ENCODE measurements at places on chromosomes 1 and 21.

GRCh38 chr1:194568610-194569009 is 1382.2 kb upstream of the B3GALT2 start:
- DNase-seq = no peak

- no peak for DNase-seq
These were observed 85.2 kb downstream of the BEND5 start for GRCh38 chr1:48691429-48692001.

DNA sequence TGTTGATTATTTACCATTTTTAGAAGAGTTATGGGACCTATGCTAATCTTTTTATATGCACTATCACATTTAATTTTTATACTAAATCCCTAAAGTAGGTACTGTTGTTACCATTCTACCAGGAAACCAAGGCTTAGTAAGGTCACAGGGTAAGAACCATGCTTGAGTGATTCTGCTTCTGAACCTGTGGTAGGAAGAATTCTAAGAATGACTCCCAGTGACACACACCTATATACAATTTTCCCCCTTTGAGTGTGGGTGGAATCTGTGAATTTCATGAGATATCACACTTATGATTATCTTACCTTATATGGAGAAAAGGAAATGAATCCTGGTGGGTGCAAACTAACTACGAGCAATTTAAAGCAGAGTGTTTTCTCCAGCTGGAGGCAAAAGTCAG is 391.0 kb downstream of the USH2A start:
- DNase-seq = no peak

DNA sequence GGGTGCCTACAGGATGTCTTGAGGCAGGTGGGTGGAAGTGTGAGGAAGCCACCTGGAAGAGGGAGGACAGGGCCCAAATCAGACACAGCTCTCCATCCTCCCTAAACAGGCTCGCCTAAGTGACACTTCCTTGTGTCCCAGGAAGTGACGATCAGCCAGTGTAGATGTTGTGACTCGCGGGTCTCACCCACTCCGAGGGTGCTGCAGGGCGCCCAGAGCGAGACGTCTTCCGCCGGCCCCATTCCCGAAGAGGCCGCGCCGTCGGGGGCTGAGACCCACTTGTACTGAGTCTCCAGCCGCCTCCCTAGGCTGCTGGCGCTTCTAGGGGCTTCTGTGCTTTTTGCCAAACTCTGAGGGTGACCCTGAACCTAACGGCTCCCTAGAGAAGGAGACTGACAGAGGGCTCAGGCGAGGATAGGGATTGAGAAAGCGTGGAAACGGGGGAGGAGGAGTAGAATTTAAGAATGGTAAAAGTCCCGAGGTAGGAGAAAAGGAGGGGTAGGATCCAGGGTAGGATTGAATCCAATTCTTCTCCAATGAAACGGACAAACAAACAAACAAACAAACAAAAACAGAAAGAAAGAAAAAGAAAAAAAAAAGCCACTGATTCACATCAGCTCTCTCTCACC is 543 bp upstream of the MARK1 start:
- DNase-seq = no peak

GRCh38 chr1:228547464-228547792 is 60.2 kb downstream of the RNF187 start:
- DNase-seq = no peak

DNA sequence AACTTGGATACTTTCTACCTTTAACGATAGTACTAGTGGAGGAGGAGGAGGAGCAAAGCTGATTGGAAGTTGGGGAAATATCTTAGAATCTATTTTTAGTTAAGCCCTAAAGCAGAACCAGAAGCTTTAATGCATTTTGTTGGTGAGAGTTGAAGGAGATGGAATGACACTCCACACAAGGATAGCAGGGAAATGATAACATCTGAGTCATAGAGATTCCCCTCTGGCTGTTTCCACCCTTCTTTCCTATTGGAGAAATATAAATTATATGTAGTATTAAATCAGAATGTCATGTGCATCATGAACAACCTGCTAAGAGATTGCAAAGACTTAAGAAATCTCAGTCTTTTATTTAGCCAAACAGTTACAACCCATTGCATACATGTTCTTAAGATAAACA is 1357.7 kb downstream of the NCAM2 start:
- DNase-seq = no peak

GRCh38 chr1:38777464-38777957 is 82.1 kb downstream of the RRAGC start:
- DNase-seq = no peak

DNA sequence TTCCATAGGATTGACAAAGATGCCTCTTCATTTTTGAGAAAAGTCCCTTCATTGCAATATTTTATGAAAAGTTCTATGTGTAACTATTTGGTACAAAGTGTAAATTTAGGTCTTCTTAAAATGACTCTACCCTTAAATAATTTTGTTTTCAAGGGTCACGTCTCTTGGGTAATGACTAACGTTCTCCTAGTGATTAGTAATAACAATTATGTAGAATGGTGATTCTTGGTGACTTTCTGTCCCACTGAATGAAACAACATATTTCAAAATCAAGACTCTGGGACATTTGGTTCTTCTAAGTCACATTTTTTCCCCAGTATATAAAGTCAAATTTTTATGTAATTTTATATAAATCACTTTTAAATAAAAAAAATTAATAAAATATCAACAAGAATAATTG is 277.5 kb upstream of the ADAMTS5 start:
- no peak for DNase-seq

DNA sequence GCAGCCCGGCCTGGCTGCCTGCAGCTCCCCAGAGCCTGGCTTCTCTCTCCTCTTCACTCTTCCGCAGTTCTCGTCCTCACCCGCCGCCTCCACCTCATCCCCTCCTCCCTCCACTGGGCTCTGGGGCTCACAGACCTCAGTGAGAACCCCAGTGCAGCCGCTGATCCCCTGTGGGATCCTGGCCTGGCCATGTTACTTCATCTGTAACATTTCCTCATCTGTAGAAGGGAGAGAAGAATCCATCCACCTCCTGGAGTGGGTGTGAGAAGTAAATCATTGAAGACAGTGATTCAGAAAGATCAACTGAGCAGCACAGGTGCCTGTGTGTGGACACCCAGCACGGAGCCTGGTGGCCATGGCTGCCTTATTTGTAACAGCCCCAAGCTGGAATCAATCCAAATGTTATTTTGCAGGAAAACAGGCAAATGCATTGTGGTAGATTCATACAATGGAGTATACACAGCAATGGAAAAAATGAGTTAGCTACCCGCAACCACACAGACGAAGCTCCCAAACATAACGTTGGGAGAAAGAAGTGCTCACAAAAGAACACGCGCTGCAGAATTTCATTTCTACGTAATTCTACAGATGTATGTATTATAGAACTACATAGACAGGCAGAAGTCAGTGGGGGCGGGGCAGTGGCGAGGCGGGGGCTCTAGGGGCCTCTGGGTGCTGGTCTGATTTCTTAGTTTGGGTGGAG is 8.7 kb downstream of the LAPTM5 start:
- DNase-seq = no peak

DNA sequence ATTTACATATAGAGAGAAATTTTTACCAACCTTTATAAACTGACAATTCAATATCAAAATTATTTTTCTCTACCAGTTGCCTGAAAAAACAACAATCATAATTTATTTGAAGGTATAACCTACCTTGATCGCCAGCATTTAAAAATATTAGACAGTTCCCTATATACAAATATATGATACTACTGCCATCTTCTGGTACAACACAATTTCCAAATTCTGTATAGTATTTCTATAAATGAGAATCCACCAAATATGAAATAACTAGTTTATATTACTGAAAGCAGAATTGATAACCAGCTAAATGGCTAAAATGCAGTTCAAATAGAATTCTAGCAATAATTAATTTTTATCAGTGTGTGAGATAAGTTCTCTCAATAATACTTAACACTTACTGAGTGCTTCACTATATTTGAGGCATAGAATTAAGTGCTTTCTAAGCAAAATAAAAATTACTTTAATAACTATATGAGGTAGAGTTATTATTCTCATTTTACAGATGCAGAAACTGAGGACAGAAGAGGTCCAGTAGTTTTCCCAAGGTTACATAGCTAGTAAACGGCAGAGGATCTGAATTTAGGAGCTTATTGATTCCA is 75.6 kb downstream of the PIGK start:
- DNase-seq = no peak

DNA sequence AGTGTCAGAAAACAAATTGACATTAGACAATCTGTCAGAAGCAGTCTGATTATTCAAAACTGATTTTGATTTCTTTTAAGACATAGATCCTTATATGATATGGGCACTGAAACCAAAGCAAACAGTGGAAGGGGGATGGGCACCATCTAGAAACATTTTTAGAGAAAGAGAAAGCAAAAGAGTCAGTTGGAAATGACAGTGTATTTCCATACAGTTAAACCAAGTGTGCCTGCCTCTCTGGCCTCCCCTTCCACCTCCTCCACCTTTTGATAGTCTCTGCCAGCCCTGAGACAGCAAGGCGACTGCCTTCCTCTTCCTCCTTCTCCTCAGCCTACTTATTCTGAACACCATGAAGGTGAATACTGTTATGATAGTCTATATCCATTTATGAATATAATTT is 949.7 kb downstream of the AMY1C start:
- DNase-seq = no peak

GRCh38 chr1:234698686-234699085 is 88.7 kb upstream of the IRF2BP2 start:
- no peak for DNase-seq

DNA sequence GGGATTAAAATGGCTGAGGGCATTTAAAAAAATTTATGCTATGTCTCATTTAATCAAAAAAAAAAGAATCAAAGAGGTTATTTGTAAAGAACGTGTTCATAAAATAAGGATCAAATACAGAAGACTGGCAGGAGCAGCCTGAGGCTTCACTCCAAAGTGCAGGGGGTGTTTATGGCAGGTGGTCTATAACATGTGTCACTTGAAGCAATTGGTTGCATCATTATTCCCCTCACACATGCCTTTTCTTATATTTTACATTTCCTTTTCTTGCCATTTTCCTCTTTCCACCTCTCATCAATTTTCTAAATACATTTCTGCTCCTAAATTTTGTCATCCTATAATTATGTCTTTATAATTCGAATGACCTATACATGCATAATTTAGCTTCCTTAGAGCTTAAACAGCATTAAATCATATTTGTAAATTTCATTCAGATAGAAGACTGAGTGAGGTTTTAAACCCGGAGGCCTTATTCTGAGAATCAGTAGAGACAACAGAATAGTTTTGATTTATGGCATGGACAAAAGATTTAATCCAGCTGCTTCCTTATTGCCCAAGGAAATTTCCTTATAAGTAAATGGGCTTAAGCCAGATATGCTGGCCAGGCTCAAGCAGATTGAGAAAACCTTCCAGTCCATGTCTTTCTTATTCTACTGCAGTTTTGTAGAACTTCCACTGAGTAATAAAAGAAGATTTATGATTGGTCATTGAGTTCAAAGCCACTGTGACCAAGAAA is 322.8 kb downstream of the TGFB2 start:
- DNase-seq = no peak

DNA sequence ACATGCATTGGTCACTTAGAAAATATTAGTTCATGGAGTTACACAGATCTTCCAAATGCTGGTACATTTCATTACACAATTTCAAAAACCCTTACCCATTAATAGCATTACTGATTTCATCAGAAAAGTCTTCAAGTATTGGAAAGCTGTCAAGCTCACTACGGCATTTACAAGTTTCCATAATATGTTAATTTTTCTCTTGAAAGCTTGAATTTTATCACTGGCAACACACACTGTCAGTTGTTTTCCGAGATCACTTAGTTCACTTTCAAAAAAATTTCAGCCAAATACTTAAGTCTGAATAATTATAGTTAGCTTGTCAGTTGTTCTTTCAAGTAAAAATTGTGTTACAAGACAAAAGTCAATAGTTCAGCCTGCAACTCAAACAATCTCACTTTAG is 18.0 kb downstream of the ASTN1 start:
- no peak for DNase-seq

DNA sequence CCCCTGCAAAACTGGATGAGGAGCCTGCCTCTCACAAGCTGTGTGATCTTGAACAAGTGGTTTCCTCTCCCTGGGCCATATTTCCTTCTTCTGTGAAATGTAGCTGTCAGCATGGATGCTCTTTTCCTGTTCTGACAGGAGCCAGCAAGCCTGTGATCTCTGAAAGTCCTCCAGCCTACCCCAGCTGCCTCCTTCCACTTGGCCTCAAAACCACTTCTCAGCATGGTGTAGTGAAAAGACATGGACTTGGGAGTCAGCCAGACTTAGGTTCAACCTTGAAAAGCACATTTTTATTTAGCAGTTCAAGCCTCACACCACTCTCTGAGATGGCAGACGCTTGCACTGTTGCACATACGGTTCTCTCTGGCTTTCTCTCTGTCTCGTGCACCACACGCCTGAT is 292.9 kb upstream of the DUSP10 start:
- no peak for DNase-seq

GRCh38 chr1:90706437-90707362 is 10.4 kb downstream of the BARHL2 start:
- DNase-seq = no peak

- DNase-seq = no peak
These were observed 39.0 kb upstream of the DENND1B start for GRCh38 chr1:197814306-197814705.

DNA sequence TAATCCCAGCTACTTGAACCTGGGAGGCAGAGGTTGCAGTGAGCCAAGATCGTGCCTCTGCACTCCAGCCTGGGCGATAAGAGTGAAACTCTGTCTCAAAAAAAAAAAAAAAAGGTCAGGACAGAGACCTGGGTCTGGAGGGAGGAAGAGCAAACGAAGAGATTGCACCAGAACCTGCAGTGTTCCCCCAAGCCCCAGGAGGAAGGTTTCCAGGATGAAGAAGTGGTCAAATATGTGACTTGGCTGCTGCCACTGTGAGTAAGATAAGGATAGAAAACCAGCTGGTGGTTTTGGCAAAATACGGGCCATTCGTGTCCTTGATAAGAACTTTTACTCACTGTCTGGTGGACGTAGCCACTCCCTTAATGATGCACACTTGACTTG is 42.2 kb downstream of the CLDN14 start:
- no peak for DNase-seq

DNA sequence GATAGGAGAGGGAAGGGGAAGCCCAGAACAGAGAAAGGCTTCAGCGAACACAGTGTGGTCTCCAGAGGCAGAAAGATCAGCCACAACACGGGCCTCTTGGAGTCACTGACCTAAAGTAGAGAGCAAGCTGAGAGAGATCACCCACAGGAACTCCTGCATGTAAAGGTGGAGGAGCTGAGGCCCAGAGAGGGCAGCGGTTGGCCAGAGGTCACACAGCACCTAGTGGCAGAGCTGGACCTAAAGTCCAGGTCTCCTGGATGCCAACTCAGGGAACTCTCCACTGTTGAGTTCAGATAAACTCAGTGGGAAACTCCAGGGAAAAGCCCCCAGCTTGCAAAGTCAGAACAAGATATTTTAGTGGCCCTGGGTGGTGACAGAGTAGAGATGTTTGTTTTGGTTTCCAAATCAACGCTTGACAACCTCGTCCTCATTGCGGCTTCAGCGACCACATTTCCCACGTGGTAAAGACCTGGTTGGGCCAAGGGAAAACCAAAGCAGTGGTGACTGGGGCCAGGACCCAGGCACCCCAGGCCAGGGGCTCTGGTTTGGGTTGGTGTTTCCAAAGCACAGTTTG is 4.6 kb downstream of the IFFO2 start:
- peak; percentile 56 for DNase-seq

- DNase-seq = no peak
These were observed 15.7 kb downstream of the IFI6 start for GRCh38 chr1:27656157-27656893.

- no peak for DNase-seq
These were observed 33.0 kb downstream of the ACOT7 start for GRCh38 chr1:6360517-6361070.

- no peak for DNase-seq
These were observed 32.2 kb downstream of the VASH2 start for GRCh38 chr1:212982430-212983152.

All from stimulated activated CD8-positive, alpha-beta memory T cell treated with anti-CD3 and anti-CD28 coated beads, Interleukin-2, amount 100 ng/mL, for 1 hour (primary cell).